Stimulated activated CD4-positive, alpha-beta T cell treated with anti-CD3 and anti-CD28 coated beads, Interleukin-1b, Interleukin-23, amount 100 ng/mL, for 48 hours (primary cell): ENCODE measurements at places on chromosomes 11 and 22.

- no peak for DNase-seq
These were observed 7.9 kb downstream of the NPTXR start for GRCh38 chr22:38835888-38836301.

DNA sequence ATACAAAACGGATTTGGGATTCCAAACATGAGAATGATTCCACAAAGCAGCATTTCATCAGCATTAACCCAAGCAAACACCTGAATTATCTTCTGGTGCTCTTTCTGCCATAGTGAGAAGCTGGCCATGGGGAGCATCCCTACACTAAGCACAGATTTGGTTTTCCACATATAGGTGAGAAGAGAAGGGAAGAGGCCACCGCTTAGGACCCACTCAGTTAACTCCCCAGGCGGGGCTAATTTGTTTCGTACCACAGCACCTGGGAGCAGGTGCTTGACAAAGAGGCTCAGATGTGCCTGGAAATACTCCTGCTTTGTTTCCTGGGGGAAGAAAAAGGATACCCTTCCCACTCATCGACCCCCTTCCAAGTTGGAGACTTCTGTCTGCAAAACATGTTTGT lies 64.2 kb downstream of the RAB30 start:
- no peak for DNase-seq

DNA sequence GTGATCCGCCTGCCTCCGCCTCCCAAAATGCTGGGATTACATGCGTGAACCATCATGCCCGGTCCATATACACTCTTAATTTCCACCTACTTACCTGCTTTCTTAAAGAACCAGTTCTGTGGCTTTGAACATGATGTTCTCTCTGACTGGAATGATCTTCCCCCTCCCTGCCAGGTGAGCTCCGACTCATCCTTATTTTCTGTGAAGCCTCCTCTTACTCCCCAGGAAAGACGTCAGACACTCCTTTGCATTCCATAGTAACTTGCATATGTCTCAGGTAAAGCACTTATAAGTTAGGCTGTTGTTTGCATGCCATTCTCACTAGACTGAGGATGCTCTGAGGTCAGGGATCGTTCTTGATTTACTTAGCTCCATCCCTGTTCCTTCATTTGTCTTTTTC lies 91.8 kb upstream of the RAB1B start:
- no peak for DNase-seq

GRCh38 chr11:110026858-110027626 lies 66.2 kb upstream of the ZC3H12C start:
- no peak for DNase-seq

DNA sequence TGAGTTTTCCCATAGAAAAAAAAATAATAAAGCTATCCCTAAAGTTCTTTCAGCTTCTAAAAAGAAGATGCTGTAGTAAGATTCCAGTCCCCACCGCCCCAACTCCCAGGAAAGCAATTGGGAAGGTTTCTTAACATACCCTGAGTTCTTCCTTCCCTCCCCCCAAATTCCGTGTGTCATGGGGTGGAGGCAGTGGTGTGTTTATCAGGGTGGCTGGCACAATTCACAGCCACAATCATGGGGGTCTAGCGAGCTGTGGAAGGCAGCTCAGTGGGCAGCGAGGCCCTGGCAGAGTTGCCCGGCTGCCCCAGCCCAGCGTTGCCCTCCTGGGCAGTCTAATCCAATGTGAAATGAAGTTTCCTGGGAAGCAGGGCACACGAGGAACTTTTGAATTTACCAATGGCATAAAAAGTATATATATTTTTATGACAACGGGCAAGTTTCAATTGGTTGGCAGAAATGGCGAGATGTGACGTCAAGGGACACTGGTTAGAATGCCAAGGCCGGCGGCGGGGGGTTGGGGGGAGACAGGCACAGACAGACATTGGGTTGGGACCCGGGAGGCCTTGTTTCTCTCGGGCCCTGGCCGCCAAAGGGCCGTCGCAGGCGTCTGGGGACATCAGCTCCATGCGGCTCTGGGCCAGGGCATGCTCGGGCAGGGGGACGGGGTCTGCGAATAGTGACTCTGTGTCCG lies 80.7 kb upstream of the PPARA start:
- DNase-seq, result peak; percentile 53

DNA sequence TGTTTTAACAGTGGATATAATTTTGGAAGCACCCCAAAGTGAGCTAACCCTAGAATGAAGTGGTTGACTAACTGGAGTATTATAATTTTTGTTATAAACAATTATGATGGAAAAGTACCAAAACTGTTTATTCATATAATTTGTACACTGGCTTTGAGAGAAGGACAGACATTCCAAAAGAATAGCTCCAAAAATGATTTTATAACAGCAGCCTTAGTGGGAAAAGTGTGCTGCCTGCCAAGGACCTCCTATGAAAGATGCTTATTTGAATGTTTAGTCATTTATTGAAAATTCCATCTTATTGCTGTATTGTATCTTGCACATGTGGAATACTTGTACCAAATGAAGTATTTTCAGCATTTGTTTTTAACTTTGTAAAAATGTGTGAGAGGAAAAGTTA lies 169.8 kb downstream of the GUCY1A2 start:
- DNase-seq, result no peak

GRCh38 chr11:74398244-74399159 lies at the start of gene PGM2L1:
PGM2L1 (minus strand) TSS chr11:74398433; CDS start chr11:74398161, 272 bp downstream.
- peak; percentile 92 for DNase-seq

DNA sequence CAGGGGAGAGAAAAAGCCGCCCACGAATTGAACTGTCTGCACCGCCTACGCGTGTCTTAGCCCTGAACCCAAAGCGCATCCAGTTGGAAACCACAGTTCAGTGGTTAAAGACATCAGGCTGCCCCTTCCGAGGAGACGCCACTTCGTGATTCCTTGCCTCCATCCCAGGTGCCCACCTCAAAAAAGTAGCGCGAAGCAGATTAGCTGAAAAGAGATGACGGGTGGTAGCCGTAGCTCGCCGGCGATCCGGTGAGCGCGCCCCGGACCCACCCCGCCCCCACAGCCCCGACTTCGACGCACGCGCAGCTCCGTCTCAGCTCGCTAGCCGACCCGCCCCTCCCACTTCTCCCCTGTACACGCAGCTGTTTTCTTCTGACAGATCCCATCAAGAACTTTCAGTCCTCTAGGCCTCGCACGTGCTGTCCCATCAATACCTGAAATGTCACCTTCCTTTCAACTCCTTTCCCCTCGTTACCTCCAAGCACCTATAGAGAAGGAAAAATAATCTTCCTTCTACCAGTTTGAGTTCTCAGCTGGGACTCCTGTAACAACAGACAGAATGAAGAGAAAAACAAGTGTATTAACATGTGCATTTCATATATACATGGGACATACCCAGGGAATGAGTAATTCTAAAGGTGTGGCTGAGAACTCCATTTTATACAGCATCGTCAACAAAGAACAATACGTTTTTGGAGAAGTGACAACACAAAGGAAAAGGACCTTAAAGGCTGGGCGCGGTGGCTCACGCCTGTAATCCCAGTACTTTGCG lies 49.5 kb downstream of the OR4D9 start:
- DNase-seq, result peak; percentile 87

GRCh38 chr11:15288863-15289262 lies 174.1 kb downstream of the INSC start:
- DNase-seq, result no peak

DNA sequence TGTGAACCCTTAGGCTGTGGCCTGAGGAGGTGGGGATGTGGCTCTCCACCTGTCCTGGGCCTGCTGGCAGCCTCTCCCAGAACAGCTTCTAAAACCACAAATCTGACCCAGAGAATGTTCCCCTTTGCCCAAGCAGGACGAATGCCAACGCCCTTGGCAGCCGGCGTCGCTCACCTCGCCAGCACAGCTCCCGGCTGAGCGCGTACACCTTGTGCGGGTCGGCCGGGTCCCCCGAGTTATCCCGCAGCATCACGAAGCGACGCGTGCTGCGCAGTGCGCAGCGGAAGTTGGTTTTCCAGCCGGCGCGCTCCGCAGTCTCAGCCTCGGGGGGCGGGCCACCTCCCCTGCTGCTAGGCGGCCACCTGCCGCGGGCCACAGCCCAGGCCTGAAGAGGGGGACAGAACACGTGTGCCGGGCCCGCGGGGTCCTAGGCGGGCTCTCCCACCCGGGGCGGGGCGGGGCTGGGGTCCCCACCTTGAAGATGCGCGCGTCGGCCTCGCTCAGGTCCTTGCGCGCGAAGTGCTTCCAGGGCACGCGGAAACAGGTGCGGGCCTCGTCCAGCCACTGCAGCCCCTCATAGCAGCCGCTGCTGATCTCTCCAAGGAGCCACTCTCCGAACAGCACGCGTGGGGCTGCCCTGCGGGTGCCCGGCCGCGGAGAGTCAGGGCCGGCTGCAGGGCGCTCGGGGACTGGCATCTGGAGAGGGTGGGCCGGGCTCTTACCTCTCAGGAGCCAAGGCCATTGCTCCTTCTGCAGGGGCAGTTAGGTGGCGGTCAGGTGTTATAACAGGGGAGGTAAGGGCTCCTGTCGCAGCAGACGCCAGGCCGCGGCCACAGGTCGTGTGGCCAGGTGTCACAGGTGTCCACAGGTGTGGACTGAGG lies 887 bp downstream of the IRF7 start:
- DNase-seq, result no peak

GRCh38 chr11:95605271-95605940 lies 184.2 kb downstream of the FAM76B start:
- DNase-seq, result no peak

DNA sequence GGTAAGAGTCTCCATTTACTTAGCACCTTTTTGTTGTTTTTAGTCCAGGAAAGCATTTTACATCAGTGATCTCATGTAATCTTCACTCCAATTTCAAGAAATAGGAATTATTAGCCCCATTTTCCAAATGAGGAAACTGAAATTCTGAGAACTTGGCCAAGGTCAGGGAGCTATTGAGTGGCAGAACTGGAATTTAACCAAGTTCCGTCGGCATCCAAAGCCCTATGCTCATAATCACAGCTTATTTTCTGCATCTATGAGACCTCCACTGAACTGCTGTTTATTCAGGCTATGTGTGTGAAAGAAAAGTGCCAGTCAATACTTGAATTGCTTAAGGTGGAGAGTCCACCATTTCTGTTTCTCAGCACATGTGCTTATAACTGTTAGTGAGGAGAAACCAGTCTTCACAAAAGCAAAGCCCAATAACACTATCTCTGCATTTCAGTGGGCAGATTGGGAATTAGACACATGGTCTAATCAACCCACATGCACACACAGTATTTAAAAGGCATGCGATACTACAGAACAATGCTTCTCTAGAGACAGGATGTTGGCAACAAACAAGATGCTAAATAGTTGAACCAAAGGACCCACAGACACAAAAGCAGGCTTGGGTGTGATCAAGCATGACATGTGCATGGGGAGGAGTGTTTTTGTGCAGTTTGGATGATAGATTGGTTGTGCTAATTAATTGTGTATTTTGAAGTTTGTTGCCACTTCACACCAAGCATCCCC lies 780.6 kb downstream of the OPCML start:
- no peak for DNase-seq

- no peak for DNase-seq
These were observed 224.4 kb upstream of the POU2AF2 start for GRCh38 chr11:111021131-111021530.

- no peak for DNase-seq
These were observed 17.3 kb upstream of the NEU3 start for GRCh38 chr11:74971424-74971823.

GRCh38 chr22:43272869-43273318 lies 70.3 kb downstream of the SCUBE1 start:
- no peak for DNase-seq

DNA sequence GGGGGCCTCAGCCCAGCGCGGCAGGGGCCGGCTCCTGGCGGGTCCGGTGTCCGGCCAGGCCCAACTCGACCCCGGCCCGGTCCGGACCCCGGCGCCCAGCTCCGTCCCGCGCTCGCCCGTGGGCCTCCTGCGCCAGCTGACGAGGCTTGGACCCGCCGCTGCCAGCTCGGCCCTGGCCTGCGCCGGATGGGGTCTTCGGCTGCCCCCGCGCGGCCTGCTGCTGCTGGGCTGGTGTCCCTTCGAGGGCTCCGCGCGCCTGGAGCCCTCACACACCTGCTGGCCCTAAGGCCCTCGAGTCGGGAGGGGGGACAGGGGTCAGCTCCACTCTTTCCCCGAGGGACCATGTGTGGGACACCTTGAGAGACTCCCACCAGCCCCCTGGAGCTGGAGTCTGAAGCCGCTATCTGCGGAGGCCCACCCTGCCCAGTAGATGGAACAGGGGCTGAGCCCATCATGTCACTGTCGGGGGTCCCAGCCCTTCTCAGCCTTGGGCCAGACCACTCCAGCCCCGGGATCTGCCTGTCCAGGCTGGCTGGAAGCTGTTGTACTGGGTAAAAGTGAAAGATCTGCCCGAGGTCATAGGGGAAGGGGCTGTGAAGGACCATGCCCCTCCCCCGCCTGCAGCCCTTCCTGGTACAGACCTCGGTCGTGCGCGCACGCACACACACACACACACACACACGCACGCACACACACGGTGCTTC lies 768 bp upstream of the CDKN1C start:
- no peak for DNase-seq

DNA sequence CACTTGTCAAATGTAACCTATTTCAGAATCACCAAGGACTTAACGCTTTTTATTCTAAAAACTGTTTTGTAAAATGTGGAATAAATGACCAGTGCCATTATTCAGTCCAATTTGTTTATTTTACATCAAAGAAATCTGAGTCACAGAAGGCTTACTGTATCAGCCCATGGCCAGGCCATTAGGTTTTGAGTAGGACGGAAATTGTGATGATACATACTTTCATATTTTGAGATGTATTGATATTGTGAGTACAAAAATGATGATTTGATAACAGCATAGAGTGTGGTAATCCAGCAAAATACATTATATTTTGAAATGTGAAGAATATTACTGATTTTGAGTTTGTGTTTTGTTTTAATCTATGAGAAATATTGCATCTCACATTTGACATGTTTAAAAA lies 81.1 kb downstream of the PIWIL3 start:
- DNase-seq, result no peak

DNA sequence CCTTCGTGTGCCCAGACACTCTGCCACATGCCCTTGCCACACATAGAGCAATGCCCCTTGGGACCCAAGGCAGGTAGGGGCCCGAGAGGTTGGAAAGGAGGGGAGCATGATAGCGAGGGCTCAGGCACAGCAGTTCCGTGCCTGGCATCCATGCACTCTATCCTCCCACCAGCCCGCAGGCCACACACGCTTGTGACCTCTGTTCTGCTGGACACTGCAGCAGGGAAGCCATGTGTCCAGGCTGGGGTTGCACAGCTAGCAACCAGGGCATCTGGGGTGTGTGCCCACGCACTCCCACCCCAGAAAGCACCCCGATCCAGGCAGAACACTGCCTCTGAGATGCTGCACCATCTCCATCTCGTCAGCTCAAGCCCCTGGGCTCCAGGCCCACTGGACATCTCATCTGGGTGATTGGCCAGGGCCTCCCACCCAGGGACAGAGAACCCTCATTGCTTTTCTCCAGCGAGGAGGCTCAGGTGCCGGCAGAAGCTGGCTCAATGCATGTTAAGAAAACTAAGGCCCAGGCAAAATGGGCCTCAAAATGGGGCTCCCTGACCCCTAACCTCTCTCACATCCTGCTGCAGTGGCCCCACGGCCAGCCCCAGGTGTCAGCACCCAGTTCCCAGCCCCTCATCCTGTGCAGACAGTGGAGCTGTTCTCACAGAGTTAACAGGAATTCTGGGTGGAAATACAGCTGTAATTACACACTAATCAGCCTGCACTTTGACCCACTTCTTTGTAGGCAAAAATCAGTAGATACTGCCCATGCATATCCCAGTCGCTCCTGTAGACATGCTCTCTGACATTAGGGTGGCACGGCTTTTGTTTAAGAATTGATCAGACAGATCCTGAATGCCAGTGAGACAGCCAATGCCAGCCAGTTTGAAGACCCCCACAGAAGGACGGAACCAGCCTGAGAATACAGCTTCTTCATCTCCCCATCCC lies 173.9 kb upstream of the B3GAT1 start:
- no peak for DNase-seq

GRCh38 chr22:49228431-49229037 lies 599.1 kb downstream of the BRD1 start:
- no peak for DNase-seq
